ENCODE measurements at places on chromosomes 3 and 15.

- no peak for DNase-seq
These were observed 12.2 kb downstream of the PRC1 start for GRCh38 chr15:90982135-90982534.

DNA sequence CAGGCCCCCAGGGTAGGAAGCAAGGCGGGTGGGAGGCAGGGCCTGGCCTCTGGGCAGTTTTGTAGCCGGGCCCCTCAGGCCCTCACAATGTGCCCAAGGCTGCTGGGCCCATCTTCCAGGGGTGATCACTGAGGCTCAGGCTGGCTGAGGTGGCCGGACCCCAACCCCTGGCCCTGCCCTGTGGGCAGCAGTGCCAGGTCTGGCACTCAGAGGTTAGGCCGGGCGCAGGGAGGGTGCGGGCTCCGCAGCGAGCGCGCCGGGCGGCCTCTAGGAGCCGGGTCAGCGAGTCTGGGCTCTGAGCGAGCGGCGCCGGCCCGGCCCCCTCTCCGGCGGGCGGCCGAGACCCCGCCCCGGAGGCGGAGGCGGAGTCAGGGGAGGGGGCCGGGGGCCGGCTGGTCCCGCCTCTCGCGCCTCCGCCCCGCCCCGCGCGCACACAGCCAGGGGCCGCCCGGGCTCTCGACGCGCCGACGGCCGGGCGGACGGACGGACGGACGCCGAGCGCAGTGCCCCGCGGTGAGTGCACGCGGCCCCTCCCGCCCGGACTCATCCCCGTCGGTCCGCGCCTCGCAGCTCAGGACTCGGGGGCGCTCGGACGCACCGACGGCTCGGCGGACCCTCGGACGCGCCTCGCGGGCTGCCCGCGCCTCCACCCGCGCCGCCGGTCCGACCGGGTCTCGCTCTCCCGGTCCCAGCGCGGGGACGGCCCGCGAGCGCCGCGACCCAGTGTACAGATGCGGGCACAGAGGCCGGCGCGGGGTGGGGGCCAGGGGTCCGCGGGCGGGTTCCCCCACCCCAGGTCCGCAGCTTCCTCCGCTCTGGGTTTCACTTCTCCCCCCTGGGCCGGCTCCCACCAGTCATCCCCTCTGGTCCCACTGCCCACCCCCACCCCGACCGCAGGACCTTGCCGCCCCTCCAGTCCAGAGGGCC, at the start of gene FBLN2:
FBLN2 (plus strand) TSS at position 430 of the 927 bp plus-strand sequence. CDS start 21,231 bp downstream, outside the sequence.
- DNase-seq = peak; percentile 79

DNA sequence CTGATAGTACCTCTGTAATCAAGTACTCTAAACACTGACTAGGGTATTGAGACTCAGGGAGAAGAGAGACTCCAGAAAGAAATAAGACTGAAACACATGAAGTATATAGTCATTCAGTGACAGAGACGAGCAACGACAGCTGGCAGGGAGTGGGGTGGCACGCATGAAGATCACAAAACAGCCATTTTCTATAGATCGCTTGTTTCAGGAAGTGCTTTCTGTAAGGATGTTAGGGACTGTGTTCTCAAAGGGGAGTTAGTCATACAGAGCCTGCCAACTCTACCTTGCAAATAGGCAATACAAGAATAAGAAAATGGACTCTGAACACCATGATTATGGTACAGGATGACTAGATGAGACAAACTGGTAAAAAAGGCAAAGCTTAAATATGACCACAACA, 139.5 kb downstream of the TBL1XR1 start:
- no peak for DNase-seq

GRCh38 chr3:146343551-146343950, 92.6 kb upstream of the PLSCR4 start:
- DNase-seq = no peak

DNA sequence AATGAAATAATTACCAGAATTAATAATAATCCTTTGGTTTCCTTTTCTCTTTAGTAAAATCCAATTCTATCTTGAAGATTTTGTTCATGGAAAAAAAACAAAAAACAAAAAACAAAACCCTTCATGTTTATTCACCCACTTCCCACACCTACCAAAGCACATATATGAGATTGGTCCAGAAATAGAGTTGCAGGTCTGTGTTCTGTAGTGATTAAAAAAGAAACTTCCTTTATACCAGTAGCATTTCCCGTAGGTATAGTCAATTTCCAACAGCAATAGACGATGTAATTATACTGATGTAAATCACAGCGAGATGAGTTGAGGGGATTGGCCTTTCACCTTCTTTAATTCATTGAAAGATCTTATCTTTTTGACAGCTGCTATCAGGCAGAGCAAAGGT, 194.6 kb downstream of the SOX2 start:
- no peak for DNase-seq

GRCh38 chr3:111152496-111152895, 80.9 kb downstream of the NECTIN3 start:
- DNase-seq = no peak

DNA sequence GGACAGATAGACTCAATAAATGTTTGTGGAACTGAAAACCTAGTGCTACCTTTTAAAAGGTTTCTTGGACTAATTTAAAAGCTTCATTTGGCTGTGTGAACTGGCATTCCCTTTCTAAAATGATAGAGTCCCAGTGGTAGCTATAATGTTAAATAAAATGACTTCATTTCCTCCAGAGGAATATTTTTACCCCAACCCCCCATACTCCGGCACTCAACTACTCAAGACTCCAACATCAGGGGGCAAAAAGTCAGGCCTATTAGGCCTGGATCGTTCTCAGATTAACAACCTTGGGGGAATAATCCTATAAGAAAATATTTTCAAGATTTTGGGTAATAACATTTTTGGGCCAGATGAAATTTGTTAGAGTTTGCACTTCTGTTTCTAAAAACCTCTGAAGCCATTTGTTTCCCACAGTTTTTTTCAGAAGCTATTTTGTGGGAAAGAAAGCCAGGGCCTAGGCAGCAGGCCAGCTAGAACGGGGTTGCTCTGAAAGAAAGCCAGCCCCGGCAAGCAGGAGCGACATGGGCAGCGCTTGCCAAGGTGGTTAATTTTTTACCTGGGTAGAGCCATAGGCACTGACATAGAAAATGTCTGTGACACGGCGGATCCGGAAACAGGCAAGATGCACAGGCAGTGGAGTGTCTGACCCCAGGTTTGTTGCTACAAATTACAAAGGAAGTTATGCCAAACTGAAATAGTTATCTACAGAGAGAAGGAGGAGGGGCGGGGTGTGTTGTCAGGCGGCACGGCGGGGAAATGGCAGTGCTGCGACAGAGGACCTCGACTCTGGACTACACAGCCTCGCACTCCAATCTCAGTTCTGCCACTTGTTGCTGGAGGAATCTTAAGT, 84.6 kb downstream of the MAGI1 start:
- no peak for DNase-seq

- no peak for DNase-seq
These were observed 151.4 kb upstream of the SEMA6D start for GRCh38 chr15:47565949-47566348.

DNA sequence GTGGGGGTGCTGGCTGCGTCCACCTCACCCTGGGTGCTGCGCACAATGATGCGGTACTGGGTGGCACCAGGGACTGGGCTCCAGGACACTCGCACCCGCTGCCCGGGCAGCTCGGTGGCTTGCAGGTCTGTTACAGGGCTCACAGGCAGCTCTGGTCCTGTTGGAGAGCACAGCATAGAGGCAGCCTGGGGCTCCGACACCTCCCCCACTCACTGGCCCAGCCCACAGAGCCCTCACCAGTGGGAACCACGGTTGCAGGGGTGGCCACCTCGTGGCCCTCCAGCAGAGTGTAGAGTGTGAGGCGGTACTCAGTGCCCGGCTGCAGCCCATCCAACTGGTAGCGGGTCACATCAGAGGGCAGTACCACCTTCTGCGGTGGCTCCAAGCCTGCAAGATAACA, 3.7 kb downstream of the COL7A1 start:
- no peak for DNase-seq

- DNase-seq = no peak
These were observed 26.4 kb downstream of the USP3 start for GRCh38 chr15:63530752-63531299.

DNA sequence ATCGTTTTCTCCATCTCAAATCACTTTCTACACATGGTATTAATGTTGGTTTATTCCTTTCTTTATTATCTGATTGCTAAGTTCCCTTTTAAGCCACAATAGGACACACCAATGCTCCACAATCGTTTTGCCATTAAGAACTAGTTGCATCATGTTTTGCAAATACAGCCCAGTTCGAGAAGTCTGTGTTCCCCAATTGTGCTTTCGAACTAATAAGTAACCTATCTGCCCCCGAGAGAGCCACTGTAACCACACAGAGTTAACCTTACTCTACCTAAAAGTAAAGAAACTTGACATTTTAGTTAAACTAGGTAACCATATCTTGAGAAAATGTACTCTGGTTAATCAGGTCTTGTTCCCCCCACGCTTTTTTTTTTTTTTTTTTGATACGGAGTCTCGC, 39.1 kb downstream of the MAGI1 start:
- DNase-seq = no peak

DNA sequence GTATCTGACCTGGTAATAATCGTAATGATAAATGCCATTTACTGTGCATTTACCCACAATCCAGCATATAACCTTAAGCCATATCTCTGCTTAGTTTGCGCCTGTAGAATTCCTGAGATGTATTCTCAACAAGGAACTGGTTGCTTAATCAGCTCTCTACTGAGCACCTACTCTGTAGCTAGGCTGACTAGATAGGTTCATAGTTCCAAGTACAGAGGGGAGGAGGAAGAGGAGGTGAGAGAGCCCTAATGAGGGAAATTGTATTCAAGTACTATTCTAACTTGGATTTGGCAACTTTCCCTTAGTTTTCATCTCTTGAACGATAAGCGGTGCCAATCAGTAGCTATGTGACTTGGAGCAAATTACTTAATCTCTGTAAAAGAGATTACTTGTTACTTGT, 5.6 kb upstream of the AKAP13 start:
- no peak for DNase-seq

DNA sequence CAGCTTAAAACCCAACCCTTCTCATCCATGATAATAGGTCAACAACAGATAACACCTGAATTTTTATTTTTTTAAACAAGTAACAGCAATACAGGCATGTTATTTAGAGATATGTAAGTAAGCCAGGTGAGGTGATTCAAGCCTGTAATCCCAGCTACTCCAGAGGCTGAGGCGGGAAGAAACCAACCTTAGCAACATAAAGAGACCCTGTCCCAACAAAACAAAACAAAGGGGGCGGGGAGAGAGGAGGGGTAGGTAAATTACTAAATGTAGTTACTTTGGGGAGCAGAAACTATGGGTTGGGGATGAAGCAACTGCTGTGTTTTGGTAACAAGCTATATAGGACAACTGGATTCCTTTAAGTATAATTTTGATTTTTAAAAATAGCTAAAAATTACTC, 47.0 kb downstream of the GNB4 start:
- DNase-seq = no peak

DNA sequence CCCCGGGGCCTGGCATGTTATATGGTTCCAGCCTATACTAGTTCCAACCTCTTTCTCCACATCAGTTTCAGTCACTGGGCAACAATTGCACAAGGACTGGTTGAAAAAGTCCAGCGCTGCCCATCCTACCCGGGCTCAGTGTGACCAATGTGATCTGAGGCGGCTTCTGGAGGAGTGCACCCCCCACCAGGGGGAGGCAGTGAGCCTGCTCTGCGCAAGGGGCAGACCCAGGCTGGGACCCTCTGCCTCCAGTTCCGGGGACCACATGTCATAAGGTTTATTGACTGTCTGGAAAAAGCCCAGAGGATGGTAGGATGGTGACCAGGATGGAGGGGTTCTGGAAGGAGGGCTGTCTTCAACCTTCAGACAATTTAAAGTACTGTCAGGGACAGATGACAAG, 25.6 kb upstream of the NR2E3 start:
- DNase-seq = peak; percentile 63

DNA sequence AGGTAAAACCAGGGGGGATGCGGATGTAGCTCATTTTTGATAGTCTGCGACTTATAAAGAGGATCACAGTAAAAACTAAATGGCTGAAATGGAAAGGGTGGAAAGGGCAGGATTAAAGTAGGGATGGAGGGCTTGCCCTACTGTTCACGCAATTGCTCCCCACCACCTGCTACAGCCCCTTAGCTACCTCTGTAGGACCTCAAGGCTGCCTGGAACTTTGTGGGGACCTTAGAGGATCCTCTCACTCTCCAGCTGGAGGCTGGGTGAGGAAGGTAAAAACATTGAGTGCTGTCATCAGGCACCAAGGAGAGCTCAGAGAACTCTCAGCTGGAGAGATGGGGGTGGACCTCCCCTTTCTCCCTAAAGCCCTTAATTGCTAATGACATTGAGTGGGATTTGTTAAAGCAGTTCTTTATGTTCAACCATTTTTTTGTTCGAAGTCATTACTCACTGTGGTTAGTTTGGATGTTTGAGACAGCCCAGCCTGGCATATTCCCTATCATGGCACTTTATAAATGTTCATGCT, 213.0 kb downstream of the CLSTN2 start:
- no peak for DNase-seq

- DNase-seq = peak; percentile 82
These were observed 16.1 kb upstream of the TM4SF1 start for GRCh38 chr3:149393345-149394160.

DNA sequence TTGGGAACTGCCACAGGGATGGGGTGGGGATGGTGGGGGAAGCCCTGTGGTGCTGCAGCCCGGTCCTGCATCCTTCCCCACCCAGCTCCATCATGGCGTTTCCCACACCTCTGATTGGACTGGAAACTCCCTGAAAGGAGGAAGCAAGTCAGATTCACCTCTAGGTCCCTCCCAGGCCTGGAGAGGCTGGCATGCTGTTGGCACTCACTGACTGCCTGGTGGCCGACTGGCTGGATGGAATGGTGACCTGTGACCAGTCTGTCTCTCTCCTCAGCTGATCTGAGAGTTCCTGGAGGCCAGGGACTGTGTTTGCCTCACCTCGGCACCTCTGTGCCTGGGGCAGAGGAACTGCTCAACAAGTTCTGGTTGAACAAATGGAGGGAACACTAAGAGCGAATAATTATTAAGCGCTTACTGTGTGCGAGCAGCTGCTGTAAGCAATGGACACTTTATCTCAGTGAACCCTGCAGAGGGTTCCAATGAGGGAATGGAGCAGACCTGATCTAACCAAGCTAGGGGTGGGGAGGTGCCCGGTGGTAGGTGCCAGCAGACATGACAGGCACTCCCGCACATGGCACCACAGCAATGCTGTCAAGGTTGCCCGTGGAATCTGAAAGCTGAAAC, 3.5 kb upstream of the HHATL start:
- peak; percentile 17 for DNase-seq

DNA sequence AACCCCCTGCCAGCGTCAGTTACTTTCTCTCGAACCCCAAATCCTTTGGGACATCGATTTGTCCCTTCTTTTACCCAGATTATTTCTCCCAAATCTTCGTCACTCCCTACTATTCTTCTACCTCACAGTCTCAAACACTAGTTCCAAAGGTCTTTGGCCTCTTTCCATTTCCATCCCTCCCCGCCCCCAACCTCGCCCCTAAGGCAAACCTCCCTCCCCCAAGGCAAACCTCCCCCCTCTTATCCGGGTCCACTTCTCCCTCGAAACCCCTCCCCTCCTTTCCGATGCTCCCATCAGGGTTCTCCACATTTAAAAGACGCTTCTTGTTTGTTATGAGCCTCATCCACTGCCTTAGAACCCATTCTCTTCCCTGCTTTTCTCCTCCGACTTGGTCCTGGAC, 583 bp downstream of the EAF1 start:
- no peak for DNase-seq
